ENCODE measurements at places on chromosomes 12 and 14.
A peak's percentile ranks its signal among the peaks of the same experiment; 100 is the strongest.

DNA sequence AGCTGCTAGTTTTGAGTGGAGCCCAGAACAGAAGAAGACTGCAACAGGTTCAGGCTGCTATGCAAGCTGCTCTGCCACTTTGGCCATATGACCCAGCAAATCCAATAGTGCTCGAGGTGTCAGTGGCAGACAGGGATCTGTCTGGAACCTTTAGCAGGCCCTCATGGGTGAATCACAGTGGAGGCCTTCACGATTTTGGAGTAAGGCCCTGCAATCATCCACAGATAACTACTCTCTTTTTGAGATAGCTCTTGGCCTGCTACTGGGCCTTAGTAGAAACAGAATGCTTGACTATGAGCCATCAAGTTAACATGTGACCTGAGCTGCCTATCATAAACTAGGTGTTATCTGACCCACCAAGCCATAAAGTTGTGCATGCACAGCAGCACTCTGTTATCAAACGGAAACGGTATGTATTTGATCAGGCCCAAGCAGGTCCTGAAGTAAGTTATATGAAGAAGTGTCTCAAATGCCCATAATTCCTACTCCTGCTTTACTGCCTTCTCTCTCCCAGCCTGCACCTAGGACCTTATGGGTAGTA lies 116.9 kb upstream of the CCDC196 start:
- DNase-seq: no peak

- peak; percentile 78 for DNase-seq
Measured at GRCh38 chr12:11648514-11649412, 711 bp upstream of the ETV6 start.

DNA sequence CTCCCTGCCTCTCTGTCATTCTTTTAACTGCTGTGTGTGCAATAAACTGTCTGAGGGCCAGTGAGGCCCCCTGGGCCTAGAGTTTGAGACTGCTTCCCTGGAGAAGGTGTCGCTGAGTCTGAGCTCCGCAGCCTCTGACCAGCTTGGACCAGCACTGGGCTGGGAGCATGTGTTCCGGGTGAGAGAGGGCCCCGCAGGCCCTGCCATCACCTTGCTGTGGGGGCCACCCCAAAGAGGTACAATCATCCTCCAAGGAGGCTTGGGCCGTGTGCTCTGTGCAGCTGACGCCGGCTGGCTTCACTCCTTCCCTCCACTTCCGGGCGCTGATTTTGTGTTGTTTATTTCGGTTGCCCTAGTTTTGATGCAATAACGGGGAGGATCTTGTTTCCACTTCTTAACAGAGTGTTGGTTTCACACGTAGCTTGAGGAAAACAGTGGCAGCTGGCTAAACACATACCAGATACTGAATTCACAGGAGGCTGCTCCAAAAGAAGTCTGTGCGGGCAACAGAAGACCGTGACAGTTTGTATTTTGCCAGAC lies 121.6 kb downstream of the TMEM132C start:
- DNase-seq: no peak

GRCh38 chr14:104121142-104121541 lies 17.2 kb upstream of the KIF26A start:
- no peak for DNase-seq

DNA sequence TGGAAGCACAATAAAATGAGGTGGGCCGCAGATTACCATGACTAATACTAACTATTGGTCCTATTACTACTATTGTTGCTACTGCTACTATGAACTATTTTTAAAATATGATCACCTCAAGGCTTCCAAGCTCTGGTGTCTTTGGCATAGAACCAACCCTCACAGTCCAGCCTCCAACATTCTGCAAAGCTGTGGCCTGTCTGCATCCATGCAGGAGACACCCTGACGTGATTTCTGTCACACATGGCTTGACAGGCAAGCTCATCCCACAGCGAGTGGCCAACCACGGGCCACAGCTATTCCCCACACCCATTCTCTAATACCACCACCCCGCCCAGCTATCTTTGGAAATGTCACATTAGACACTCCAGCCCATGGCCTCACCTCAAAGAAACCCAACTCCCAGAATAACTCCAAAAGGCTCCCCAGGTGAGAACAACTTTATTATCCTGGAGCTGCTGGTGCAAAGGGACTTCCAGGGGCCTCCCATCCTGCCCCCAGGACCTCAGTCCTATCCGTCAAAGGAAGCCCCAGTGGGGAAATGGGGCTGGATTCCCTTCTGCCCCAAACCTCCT lies 14.4 kb downstream of the ISCU start:
- no peak for DNase-seq

DNA sequence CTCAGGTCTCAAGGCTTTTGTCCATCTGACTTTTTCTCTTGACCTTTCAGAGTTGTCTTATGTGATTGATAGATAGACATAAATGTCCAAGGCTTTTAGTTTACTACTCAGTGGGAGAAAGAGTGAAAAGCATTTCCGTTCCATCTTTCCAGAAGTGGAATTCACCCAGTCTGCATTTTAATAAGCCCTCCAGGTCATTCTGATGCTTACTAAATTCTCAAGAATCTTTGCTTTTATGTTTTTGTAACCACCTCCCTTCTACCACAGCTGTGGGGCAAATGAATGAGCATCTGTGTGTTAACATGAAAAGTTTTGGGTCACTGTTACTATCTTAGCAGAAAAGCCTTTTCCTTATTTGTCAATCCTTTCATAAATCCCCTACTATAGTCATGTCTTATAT lies 251.4 kb downstream of the LRIG3 start:
- DNase-seq: peak; percentile 54

- no peak for DNase-seq
Measured at GRCh38 chr12:9449181-9449580, 158.5 kb downstream of the KLRB1 start.

- DNase-seq: no peak
Measured at GRCh38 chr12:2507814-2508213, 287.0 kb upstream of the FKBP4 start.

DNA sequence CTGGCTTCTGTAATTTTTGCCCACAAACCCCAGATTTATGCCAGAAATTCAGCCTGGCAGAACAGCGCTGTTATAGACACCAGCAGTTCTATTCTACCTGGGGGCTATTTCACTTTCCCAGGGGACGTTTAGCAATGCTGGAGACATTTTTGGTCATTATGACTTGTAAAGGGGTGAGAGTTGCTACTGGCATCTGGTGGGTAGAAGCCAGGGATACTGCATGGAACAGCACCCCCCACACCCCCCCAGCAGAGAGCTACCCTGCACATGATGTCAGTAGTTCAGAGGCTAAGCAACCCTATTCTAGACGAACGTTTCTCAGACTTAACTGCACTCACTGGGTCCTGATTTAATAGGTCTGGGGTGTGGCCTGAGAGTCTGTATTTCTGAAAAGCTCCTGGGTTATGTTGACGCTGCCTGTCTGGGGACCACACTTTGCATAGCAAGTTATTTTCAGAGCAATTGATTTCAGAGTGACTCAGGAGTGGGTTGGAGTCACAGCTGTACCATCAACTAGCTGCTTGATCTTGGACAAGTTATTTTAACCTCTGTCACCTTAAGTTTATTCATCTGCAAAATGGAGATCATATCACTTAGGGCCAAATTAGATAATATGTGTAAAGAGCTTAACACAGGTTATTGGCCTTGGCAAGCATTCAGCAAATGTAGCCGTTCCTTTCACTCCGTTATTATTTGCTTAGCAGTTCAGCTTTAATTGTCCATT lies 48.5 kb downstream of the CHST11 start:
- no peak for DNase-seq

GRCh38 chr14:22520796-22521195 lies 68.2 kb downstream of the DAD1 start:
- no peak for DNase-seq

- DNase-seq: peak; percentile 88
Measured at GRCh38 chr14:99274346-99275221, 2.6 kb upstream of the BCL11B start.

DNA sequence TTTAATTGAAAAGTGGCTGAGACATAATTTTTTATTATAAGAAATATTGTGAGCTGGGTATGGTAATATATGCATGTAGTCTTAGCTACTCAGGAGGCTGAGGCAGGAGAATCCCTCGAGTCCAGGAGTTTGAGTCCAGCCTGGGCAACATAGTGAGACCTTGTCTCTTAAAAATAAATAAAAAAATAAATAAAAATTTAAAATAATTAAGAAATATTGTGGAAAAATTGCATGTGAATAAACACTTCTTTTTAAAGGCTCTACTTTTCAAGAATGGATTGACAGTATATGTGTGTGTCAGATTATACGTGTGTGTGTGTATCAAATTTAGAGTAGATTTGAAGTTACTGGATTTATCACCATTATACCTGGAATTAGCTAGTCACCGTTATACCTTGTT lies 43.2 kb downstream of the ERC1 start:
- DNase-seq: no peak

DNA sequence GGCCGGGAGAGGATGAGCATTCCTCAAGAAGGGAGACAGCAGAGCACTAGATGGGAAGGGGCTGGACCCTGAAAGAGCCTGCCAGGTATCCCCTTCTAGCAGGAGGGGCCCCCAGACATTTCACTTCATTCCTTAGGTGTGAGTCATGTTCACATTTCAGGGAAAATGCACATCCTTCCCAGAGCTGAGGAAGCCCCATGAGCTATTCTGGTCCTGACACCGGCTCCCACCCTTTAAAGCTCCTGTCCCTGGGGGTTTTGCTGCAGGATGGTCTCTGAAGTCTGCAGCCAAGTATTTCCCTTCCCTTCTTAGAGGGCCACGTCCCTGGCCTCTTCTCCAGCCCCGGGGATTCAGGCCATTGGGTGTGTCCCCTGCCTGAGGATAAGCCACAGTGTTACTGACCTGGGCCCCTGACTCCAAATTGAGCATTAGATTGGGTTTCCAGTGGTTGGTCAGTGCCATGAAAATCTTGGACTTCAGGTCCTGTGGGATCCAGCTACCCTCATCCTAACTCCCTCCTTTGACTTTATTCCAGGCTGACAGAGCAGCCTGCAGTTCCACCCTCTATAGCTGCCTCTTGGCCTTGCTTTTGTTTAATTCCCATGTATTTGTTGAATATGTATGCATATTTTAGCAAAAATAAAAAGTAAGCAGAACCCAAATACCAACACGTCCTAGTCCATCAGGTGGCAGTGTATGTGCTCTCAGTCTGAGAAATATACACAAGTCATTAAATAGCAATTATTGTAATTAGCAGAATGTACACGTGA lies 267.1 kb downstream of the CACNA1C start:
- DNase-seq: peak; percentile 63

GRCh38 chr12:92561543-92561899 lies 141.3 kb upstream of the PLEKHG7 start:
- DNase-seq: peak; percentile 67

Measured in AG08395 (cell line).